Activated T-cell treated with anti-CD3 and anti-CD28 coated beads for 4 hours (primary cell): ENCODE measurements at places on chromosomes 3 and 15.

- no peak for DNase-seq
Measured at GRCh38 chr3:178714925-178715832, 178.9 kb downstream of the KCNMB2 start.

DNA sequence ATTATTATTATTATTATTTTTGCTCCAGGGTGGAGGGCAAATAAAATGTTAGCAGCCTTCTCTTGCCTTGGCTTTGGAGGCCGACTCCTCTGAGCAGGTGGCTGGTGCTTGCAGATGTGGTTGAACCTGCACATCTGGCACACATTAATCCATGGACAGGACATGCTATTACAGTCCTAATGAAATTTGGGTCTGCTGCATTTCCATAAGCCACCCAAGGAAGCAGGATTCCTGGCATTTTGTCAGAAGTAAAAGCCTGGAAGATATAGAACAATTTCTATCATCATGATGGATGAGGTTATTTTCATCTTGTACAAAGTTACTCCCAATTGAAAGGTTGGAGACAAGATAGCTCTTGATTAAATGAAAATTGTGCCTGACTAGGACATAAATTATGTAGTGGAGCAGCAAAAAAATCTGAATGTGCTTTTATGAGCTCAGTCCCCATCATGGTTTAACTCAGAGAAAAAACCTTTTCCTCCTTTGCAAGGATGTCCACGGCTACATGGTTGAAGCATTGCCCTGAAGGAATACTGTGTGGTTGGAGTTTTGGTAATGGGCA lies 130.9 kb upstream of the RGMA start:
- no peak for DNase-seq

GRCh38 chr15:60428935-60429334 lies 31.1 kb upstream of the ANXA2 start:
- no peak for DNase-seq

DNA sequence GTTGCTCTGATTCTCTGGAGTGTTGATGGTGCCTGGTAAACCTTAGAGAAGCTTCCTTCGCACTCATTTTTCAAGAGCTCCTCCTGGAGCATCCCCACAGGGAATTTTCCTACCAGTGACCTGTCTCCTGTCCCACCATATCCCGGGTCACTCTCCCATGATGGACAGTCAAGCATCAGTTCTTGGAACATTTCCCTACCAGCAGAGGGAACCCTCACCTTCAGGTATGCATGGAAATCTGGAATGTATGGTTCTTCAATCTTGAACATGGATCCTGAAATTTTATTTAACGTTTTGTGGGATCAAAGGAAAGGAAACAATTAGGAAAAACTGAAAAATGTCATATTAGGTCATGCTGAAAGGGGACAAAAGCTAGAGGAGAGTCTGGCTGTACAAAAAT lies 153.8 kb downstream of the SPATA16 start:
- DNase-seq: no peak
